ENCODE measurements at places on chromosomes 5 and 9.

DNA sequence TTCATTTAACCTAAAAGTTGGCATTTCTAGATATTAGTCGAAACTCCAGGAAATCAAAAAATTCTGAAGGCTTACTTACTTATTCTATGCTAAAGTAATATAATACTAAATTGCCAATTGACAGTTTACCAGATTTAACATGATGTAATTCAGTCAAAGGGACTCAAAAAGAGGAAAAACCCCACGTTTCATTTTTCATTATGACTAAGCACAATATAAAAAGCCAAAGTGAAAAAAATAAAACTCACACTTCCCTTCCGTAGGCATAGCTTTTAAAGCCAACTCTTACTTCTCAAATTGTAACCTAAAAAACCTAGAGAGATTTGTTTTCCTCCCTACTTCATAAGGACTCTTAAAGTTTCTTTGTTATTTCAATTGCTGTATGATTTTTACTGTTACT lies 146.6 kb downstream of the RAPGEF6 start:
- peak; percentile 73 for DNase-seq

DNA sequence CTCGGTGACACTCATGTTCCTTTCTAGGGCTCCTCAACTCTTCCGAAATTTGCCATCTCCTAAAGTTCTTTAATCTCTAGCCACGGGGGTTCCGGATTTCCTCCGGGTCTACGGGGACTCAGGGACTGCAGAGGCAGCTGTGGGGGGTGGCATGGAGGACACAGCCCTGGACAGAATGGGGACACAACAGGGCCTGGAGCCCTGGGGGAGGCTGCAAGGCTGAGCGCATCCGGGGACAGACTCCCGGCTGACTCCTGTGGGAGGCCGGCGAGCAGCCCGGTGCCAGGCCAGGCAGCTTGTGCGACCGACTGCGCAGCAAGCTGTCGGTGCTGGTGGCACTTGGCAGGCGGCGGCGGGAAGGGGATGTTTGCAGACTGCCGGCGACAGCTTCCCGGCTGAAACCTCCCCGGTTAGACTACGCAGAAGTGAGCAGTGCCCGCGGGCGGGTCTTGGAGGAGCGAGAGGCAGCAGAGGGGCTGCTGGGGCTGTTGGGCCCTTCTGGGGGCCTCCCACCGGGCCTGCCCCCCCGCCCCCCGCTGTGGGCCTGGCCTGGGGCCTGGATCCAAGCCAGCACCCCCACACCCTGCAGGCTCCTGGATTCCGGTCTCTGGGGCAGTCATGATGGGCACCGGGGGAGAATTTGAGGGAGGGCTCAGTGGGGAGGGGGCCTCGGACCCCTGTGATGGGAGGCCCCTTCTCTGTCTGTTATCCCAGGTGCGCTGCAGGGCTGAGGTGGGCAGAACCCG lies 28.7 kb upstream of the UBAC1 start:
- no peak for DNase-seq

- no peak for DNase-seq
These were observed 171.2 kb upstream of the MPDZ start for GRCh38 chr9:13450723-13451122.

- no peak for DNase-seq
These were observed 170.2 kb upstream of the RPS23 start for GRCh38 chr5:82448374-82448773.

DNA sequence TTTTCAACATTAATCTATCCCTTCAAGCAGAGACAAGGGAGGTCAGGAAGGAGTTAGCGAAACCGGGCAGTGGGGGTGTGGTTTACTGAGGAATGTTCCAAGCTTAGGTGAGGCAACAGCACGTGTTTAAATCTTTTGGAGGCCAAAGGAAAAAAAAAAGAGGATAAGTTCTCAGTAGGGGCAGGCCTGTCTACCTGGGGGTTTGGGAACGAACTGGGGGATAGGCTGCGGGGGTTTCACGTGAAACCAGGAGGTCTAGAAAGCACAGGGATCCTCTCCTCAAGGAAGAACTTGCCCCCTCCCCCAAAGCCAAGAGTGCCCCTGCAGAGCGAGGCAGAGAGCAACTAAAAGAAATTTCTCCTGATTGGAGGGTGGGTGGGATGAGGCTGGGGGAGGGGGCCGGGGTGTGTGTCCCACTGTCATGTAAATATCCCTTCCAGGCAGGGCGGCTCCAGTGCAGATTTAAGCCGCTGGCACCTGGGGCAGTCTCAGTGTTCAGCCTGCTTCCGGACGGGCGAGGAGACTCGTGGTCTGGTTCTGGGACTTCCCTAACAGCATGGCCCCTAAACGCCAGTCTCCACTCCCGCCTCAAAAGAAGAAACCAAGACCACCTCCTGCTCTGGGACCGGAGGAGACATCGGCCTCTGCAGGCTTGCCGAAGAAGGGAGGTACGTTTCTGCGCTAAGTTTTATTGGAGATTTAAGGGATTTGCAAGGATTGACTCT lies 5.5 kb upstream of the SET start:
- DNase-seq, result peak; percentile 69

DNA sequence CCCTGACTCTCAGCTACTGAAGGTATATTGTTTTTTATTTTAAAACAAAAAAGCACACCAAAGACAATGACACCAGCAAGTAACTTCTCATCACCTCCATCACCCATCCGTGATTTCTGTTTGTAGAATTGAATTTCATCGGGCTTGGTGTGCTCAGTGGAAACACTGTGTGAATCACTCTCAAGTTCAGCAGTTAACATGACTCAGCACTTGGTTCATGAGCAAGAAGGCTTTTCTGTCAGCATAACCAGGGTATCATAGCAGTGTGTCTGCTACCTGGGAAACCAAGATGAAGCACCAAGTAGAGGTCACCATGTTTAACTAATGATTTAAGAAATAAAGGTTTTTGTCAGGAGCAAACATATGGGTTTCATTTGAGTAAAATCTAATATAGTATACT lies 123.7 kb downstream of the INSYN2B start:
- DNase-seq, result peak; percentile 54

DNA sequence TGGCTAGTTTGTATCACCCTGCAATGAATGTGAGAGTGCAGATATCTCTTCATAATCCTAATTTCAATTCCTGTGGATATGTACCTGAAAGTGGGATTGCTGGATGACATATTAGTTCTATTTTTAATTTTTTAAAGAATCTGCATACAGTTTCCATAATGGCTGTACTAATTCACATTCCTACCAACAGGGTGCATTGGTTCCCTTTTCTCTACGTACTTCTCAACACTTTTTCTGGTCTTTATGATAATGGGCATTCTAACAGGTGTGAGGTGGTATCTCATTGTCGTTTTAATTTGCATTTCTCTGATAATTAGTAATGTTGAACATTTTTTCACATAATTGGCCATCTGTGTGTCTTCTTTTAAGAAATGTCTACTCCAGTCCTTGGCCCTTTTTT lies 927.5 kb downstream of the DTWD2 start:
- DNase-seq, result no peak

DNA sequence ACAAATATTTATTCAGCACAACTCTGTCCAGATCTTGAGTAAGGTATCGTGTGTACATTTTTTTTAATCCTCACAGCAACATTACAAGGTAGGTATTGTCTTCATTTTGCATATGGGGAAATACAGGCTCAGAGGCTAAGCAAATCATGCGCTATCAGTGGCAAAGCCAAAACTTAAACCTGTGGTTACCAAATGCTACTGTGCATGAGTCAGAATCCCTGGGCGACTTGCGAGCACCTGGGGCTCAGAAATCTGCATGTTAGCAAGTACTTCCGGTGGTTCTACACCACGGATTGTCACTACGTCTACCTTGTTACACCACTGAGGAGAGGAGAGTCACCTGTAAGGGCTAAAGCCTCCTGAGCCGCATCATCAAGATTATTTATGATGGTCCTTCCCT lies 21.3 kb downstream of the C5orf58 start:
- DNase-seq, result peak; percentile 78

DNA sequence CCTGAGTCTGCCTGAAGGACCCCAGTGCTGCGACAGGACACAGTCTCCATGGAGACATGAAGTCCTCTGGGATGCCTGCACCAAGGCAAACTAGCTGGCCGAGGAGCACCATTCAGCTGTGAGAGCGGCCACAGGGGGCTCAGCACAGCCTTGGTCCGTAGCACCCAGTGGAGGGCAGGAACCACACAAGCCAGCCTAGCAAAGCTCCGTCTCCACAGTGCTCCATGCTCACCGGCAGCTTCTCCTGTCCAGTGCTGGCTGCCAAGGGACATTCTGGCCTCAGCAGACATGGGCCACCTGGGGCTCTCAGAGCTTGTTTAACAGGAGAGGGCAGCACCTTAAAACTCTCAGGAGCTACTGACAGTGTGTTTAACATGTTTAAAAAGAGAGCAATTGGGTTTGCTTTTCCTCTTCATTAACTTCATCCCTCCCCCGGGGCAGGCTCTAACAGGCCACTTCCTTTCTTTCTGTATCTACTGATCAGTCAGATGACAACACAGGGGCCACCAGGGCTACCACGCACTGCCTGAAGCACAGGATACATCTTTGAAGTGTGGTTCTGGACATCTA lies 57.0 kb downstream of the SECISBP2 start:
- peak; percentile 41 for DNase-seq

DNA sequence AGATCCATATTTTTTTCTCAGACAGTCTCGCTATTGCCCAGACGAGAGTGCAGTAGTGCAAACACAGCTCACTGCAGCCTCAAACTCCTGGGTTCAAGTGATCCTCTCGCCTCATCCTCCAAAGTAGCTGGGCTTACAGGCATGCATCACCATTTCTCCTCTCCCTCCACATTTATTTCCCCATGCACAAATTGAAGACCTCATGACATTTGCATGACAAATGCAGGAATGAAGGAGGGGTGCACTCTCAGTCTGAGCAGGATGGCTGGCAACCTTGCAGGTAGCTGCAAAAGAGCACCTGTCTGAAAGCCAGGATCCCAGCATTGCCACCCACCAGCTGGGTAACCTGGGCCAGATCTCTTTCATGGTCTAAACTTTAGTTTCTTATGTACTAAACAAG lies 111.2 kb downstream of the SH3TC2 start:
- no peak for DNase-seq

- DNase-seq, result no peak
These were observed 2.8 kb upstream of the IL33 start for GRCh38 chr9:6212722-6213375.

GRCh38 chr9:137045294-137046087 lies 486 bp downstream of the NPDC1 start:
- peak; percentile 61 for DNase-seq

- no peak for DNase-seq
These were observed 181.7 kb downstream of the MTRR start for GRCh38 chr5:8050616-8051175.

DNA sequence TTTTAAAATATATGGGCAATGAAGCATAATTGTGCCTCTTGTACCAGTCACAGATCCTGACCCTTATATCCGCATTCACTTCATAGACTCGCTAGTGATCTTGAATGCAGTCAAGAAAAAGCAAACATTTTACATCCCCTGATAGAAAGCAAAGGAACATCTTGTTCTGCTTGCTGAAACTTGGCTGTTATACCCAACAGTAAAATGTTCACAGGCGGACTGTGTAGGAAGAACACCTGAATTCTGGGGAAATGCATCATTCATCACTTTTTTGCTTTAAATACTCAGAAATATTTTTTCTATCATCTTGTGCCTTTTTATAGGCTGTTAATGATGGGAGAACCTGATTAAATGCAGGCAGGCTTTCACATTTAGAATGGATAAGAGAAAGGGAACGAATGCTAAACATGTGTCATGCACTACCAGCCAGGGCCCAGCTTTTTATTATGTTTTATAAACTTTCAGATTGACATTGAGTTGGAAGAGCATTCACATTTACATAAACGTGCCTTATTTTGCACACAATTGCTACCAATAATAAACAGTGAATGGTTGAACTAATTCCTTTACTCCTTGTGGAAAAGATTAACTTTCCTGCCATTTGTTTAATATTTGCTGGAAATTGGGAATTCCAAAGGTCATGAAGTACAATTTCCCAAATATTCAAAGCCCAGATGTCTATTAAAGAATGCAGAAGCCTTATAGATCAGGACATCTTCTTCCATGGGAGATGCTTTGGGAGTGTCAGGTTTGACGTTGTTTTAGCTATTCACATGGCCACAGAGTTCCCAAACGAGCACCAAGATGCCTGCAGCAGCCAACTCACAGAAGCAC lies 756.2 kb downstream of the TLE1 start:
- no peak for DNase-seq

DNA sequence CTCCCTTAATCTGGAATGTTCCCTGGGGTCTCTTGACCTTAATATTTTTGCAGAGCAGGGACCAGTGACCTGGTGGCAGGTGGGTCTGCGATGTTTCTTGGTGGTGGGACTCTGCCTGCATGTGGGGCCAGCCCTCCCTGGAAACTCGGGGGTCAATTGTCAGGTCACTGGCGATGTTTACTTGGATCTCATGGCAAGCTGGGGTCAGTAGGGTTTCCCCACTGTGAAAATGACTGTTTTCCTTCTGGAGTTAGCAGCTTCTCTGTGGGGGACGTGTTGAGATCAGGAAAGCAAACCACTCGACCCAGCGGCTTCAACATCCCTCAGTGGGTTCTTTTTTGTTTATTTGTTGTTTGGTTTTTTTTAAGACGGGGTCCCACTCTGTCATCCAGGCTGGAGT lies 73.9 kb downstream of the KCNT1 start:
- DNase-seq, result no peak

DNA sequence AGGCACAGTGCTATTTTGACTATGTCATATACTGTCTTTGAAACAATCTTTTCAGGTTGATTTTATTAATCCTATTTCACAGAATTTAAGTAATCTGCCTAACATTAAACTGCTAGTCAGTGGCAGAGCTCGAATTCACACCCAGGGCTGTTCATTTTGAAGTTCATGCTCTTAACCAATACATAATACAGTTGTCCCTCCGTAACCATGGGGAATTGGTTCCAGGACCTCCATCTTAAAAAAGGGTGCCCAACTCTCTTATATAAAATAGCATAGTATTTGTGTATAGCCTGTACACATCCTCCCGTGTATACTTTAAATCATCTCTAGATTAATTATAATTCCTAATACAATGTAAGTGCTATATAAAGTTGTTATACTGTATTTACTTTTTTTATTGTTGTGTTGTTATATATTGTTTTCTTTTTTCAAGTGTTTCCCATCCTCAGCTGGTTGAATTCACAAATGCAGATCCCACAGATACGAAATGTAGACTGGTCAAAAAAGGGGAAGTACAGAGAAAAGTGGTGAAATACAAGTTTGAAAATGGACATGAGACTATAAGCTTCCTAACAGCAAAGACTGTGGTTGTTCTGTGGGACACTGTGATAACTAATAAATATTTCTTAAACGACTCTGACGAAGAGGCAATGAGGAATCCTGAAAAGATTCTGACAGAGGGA lies 18.3 kb downstream of the RFX3 start:
- DNase-seq, result no peak

GRCh38 chr5:39570403-39571027 lies 145.7 kb upstream of the DAB2 start:
- DNase-seq, result peak; percentile 42
